ENCODE measurements at places on chromosomes 7 and 10.

GRCh38 chr7:11281953-11282352, 308.3 kb downstream of the PHF14 start:
- DNase-seq, result no peak

GRCh38 chr7:1041551-1042491, 2.5 kb upstream of the GPR146 start:
- peak; percentile 29 for DNase-seq

GRCh38 chr10:62759599-62760175, 44.8 kb upstream of the ADO start:
- no peak for DNase-seq

GRCh38 chr10:21445163-21445562, 80.3 kb downstream of the SKIDA1 start:
- DNase-seq, result no peak

GRCh38 chr7:127850195-127850594, 181.0 kb downstream of the LRRC4 start:
- DNase-seq, result no peak

GRCh38 chr7:12320241-12320986, 83.3 kb downstream of the VWDE start:
- DNase-seq, result no peak

DNA sequence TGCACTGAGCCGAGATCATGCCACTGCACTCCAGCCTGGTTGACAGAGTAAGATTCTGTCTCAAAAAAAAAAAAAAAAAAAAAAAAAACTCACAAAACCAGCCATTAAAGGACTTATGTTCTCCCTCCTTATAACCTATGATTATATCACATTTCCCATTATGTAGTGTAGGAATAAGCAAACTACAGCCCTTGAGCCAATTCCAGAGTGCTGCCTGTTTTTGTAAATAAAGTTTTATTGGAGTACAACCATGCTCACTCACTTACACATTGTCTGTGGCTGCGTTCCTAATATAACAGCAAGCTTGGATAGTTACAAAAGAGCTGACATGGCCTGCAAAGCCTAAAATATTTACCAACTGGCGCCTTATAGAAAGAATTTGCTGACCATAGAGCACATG, 72.7 kb upstream of the ARID5B start:
- DNase-seq, result no peak

GRCh38 chr10:78199759-78200158, 166.1 kb downstream of the RPS24 start:
- no peak for DNase-seq

DNA sequence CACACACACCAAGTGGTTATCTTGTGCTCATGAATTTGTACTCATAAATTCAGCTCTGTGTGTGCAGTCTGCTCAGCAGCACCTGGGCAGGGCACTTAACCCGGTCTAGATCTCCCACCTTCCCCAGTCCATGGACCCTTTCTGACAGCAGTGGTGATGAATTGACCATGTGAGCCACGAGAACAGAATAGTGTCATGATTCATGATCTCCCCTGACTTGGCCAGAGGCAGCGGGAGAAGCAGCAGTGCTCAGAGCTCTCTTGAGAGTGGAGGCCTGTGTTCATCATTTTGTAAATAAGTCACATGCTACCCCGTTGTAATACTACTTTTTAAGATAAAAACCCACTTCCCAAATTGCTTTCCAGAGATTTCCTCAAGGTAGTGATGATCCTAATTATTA, 74.2 kb downstream of the GALNT17 start:
- DNase-seq, result no peak

- DNase-seq, result peak; percentile 23
Measured at GRCh38 chr10:17425584-17426262, 28.7 kb downstream of the ST8SIA6 start.

DNA sequence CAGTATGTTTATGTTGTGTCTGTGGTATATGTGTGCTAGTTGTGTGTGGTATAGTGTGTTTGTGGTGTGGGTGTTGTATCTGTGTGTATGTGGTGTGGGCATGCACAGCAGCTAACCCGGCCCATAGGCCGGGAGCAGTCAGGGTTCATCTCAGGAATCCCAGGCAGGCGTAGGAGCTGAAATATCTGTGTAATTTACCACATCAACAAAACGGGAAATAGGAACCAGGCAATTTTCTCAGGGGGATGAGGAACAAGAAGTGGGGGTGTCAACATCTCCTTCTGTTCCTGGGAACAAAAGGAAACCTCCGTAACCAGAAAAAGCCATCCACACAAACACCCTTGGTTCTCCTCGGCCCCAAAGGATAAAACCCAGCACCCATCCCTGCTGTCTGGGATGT, 24.5 kb upstream of the ZNF488 start:
- DNase-seq, result no peak

GRCh38 chr7:20466543-20467021, 135.9 kb downstream of the ITGB8 start:
- no peak for DNase-seq

DNA sequence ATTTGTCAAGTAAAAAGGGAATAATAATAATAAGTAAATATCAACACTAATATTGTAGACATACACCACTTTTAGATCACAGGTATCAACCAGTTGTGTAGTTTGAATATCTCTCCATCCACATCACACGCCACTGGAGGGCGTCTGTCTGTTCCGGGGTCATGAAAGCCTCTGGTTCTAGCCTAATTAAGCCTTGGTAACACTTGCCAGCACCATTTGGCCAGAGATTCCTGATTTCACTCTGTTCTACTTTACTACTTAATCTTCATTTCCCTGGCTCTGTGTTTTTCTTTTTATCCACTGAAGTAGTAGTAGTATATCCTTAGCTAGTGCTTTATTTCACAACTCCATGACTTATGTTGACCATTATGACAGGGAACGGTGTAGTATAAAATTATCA, 285.6 kb upstream of the POM121L12 start:
- no peak for DNase-seq

GRCh38 chr10:60967854-60968484, 24.0 kb upstream of the RHOBTB1 start:
- no peak for DNase-seq

Measured in stimulated activated CD8-positive, alpha-beta memory T cell treated with anti-CD3 and anti-CD28 coated beads, Interleukin-7, amount 100 ng/mL, for 4 hours (primary cell).